Hippocampal formation (tissue), 2 donors: ENCODE measurements at places on chromosomes 1 and 21.
A peak's percentile ranks its signal among the peaks of the same experiment; 100 is the strongest.

DNA sequence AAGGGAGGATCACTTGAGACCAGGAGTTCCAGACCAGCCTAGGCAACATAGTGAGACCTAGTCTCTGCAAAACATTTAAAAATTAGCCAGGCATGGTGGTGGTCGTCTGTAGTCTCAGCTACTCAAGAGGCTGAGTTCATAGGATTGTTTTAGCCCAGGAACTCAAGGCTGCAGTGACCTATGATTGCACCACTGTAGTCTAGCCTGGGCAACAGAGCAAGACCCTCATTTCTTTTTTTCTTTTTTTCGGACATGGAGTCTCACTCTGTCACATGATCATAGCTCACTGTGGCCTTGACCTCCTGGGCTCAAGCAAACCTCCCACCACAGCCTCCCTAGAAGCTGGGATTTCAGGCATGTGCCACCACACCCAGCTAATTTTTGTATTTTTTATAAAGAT, 31.9 kb upstream of the RCC2 start:
- DNase-seq = no peak

GRCh38 chr1:41776891-41777441, 141.8 kb downstream of the HIVEP3 start:
- DNase-seq = peak; percentile 94

DNA sequence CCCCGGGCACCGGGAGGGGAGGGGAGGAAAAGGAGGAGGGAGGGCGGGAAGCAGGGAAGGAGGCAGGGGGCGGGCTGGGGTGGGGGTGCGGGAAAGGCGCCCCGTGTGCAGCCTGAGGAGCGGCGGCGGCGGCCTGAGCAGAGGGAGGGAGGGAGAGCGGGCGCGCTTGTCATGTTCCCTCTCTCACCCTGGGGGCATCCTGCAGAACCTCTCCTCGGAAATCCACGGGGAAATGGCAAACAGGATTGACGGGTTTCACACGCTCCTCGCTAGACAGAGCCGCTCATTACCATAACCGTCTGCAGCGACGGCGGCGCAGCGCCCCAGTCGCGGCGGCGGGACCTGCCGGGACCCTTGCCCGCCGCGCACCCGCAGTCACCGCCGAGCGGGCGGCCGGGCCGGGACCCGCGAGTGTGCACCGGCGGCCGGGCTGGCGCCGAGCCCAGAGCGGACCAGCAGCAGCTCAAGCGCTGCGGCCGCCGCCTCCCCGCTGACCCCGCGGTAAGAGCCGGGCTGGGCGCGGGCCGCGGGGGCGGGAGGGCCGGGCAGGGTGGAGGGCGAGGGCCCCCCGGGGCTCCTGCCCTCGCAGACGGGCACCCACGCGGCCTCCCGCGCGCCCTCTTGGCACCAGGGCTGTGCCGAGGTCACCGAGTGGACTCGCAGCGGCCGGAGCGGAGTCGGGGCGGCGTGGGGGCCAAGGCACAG, at the start of gene SERTAD4:
Gene SERTAD4 (plus strand): TSS at position 286 of the 705 bp plus-strand sequence. CDS start 5,165 bp downstream, outside the sequence.
- DNase-seq = peak; percentile 25

DNA sequence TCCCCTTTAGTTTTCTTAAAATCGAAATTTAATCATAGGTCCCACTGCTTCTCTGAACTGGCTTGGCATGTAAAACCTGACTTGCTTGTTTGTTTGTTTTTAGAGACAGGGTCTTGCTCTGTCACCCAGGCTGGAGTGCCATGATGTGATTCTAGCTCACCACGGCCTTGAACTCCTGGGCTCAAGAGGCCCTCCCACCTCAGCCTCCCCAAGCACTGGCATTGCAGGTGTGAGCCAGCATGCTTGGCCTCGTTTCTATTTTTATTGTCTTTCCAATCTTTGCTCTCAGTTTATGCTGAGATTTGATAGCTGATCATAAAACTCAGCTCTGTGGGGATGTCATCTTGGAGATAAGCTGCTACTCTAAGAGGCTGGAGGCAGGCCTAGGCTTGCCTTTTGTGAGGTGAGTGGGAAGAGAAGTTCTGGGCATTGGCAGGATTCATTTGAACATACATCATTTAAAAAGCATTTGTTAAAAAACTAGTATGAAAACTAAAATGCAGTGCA, 51.5 kb upstream of the GCLM start:
- no peak for DNase-seq

GRCh38 chr1:201703621-201704438, 125.1 kb upstream of the IPO9 start:
- DNase-seq = peak; percentile 71

DNA sequence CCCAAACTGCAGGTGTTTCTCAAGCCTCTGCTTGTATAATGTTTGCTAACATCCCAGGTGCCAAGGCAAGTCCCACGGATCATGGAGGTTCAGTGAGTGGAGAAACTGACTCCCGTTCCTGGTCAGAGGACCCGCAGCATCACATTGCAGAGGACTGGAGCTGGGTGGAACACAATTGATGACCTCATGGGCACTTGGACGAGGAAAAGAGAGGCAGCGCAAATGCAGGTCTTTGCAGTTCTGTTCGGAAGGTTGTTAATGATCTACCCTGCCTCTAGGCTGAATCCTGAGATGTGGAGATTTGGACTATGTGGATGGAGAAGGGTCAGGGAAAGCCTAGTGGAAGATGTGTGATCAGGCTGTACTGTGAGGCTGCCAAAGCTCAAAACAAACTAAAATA, 192.9 kb downstream of the DUSP10 start:
- DNase-seq = no peak

DNA sequence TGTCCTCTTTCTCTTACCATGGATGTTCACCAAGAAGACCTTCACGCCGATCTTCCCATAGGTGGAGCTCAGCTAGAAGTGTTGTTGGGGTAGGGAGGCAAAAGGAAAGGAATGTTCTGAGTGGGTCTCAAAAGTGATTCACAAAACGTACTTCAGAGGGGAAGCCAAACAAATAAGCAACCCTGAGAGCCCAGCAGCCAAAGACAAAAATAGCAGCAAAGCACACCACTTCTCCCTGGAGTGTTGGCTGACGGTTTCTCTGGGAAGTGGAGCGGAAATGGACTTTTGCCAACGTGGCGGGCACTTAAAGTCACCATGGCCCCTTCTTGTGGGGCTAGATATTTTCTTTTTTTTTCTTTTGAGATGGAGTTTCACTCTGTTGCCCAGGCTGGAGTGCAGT, 23.1 kb downstream of the SLC26A9 start:
- DNase-seq = no peak

- no peak for DNase-seq
Observed at GRCh38 chr1:227543283-227544066, 19.9 kb upstream of the ZNF678 start.

- no peak for DNase-seq
Observed at GRCh38 chr1:58754073-58754613, 29.7 kb downstream of the JUN start.

- no peak for DNase-seq
Observed at GRCh38 chr1:184254849-184255248, 132.0 kb upstream of the C1orf21 start.
